ENCODE measurements at places on chromosomes 1 and 21.

DNA sequence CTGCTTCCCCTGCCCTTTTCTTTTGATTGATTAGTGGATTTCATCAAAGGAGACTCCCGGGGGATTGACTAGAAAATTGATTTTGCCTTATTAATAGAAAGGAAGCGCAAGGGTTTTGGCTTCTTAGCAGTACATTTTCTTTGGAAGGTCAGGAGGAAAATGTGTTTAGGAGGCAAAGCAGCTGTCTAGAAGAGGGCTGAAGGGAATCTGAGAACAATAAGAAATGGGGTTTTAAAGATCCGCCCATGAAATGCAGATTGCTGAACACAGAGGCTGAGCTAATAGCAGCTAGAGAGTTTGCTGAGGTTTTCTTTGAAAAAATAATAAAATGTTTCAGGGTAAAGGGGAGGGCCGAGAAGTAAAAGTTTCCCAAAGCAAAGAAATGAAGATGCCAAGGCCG is 4.9 kb downstream of the SERTAD4 start:
- DNase-seq: no peak

DNA sequence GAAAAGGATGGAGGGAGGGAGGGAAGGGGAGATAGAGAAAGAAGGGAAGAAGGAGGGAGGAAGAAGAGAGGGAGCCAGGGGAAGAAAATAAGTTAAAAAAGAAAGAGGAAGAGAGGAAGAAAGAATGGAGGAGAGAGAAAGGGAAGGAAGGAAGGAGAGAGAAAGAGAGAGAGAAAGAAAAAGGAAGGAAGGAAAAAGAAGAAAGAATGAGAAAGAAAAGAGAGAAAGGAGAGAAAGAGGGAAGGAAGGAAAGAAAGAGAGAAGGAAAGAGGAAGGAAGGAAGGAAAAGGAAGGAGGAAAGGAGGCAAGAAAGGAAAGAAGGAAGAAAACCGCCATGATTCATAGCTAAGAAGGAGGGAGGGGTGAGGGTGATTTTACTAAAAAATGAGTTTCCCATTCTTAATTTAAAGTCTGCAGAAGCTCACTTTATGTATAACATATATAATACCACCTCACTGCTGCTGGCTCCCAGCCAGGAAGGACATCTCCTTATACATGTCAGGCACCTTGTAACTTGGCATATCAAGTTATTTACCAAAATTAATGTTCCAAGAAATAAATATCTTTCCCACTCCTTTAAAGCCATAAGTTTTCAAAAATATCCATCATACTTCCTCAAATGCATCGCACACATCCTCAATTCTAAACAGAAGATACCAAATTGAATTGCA is 46.0 kb upstream of the OLIG2 start:
- DNase-seq: no peak

DNA sequence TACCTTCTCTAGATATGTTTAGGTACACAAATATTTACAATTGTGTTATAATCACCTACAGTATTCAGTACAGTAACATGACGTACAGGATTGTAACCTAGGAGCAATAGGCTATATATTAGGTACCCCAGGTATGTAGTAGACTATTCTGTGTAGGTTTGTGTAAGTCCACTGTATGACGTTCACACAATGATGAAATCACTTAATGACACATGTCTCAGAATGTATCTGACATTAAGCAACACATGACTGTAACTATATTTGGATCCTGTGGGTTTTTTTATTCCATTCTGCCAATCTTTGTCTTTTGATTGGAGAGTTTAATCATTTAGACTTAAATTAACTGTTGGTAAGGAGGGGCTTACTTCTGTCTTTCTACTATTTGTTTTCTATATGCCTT is 52.1 kb downstream of the STYXL2 start:
- DNase-seq: peak; percentile 10

- DNase-seq: no peak
Measured at GRCh38 chr21:35002879-35003722, 46.0 kb downstream of the RUNX1 start.

DNA sequence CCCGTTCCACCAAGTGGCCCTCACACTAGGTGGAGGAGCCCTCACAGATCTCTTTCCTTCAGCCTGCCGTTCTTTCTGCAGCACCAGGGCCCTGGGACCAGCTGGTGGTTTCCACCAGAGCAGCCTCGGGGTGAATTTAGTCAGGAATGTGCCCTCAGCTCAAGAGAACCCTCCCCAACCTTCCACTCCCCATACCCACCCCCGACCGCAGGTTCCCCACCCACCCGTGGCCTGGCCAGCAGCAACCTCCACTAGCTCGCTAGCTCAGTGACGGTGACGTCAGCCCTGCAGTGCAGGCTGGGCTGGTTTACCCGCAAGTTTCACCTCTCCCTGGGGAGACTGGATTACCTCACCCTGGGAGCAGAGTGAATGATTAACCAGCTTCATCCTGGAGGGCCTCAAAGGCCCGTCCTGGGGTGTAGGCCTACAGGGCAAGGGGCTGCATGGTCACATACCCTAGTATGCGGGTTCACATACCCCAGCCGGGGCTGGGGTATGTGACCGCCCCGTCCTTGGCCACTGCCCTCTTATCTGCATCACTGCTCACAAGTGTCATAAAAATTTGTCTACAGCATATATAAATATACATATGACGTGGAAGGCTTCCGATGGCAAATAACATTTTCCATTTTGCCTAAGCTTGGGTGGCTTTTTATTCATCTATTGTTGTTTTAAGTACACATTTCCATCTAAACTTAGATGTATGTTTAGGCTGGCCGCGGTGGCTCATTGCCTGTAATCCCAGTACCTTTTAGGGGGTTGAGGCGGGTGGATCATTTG is 24.5 kb downstream of the ELF3 start:
- peak; percentile 8 for DNase-seq

DNA sequence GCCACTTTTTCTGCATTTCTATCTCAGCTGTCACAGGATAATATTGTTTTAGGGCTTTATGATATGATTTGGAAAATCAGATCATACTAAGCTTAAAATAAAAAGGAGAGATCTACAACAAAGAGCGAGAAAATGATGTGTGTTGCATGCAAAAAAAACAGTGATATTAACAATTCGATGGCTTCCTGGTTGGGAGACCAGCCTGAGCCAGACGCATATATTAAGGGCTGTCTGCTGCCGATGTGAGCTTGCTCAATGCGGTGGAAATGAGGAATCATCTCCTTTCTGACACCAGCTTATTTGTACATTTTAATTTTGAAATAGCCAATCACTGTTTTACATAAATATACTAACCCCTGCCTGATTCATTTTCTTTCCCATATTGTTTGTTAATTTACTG is 862.6 kb downstream of the USP25 start:
- DNase-seq: no peak

- no peak for DNase-seq
Measured at GRCh38 chr1:24254783-24255182, 64.4 kb upstream of the GRHL3 start.

DNA sequence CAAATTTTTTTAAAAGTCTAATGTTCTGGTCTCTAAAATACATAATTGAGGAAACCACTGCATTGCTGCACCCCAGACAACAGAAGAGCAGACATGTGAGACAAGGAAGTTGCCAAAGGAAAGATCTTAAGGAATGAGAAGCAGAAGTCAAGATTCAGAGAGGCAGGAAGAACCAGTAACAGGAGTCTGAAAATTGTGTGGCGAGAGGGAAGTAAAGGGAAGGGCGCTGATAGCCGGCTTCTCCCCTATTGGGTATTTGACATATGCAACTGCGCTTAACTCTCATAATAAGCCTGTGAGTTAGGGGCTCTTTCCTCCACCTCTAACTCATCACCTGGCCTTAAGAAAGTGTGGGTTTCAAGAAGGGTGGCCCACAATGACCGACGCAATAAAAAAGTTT is 21.9 kb upstream of the KIF14 start:
- DNase-seq: no peak

- no peak for DNase-seq
Measured at GRCh38 chr21:45113543-45113942, 39.2 kb downstream of the ADARB1 start.

DNA sequence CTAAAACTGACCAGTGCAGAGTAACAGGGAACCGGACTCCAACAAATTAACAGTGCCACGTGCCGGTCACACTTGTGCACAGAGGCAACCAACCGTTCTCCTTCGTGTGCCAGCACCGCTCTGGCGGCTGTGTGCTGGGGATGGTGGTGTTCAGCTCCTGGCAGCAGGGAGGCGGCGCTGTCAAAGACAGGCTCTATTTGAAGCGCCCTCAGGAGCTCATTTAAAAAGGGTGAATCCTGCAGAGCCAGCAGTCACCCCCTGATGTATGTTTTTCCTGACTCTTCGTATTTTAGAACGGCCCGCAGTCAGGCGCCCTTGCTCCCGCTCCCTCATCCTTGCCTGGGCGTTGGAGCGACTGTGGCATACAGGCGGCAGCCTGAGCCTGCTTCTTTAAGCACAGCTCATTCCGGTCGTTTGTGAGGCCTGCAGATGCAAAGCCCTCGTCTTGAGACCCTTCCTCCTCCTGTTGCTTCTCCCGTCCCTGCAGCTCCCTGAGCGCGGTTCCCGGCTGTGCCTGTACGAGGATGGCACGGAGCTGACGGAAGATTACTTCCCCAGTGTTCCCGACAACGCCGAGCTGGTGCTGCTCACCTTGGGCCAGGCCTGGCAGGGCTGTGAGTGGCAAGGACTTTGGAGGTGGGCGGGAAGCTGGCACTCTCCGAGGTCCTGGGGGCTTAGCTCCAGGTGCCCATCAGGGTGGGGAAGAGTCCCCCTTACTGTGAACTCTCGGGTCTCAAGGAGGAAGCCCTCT is 1.1 kb downstream of the DFFB start:
- DNase-seq: peak; percentile 68

GRCh38 chr1:175097361-175097760 is 29.7 kb downstream of the TNN start:
- DNase-seq: no peak

DNA sequence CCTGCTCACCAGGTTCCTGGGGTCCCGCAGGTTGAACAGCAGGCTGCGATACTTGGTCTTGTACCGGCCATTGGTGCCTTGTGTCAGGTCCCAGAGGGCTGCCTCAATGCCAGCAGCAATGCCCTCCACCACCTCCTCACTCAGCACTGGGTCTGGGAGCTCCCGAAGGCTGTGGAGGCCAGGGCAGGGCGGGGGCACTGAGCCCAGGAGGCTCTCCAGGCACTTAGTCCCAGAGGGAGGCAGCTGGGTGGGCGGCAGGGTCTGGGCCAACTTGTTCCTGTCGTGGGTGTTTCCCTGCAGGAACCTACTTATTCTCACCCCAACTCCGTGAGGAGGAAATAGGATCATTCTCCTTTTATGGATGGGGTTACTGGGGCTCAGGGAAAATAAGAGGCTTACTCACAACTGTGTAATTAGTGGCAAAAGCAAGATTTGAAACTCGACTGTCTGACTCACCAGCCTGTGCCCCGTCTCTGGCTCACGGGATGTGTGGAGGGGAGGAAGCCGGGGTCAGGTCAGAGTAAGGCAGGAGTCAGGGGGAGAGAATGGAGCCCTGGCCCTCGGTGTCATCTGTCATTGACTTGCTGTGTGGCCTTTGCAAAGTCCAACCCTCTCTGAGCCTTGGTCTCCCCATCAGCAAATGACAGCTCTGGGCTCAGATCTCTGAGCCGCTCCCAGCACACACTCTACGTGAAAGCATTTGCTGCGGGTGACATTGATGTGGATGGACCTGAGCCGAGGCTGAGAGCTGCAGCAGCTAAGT is 17.2 kb downstream of the SPOCD1 start:
- DNase-seq: peak; percentile 99

GRCh38 chr1:218475275-218475674 is 130.1 kb downstream of the TGFB2 start:
- no peak for DNase-seq

- peak; percentile 54 for DNase-seq
Measured at GRCh38 chr1:98991127-98992012, 13.3 kb downstream of the PLPPR5 start.

DNA sequence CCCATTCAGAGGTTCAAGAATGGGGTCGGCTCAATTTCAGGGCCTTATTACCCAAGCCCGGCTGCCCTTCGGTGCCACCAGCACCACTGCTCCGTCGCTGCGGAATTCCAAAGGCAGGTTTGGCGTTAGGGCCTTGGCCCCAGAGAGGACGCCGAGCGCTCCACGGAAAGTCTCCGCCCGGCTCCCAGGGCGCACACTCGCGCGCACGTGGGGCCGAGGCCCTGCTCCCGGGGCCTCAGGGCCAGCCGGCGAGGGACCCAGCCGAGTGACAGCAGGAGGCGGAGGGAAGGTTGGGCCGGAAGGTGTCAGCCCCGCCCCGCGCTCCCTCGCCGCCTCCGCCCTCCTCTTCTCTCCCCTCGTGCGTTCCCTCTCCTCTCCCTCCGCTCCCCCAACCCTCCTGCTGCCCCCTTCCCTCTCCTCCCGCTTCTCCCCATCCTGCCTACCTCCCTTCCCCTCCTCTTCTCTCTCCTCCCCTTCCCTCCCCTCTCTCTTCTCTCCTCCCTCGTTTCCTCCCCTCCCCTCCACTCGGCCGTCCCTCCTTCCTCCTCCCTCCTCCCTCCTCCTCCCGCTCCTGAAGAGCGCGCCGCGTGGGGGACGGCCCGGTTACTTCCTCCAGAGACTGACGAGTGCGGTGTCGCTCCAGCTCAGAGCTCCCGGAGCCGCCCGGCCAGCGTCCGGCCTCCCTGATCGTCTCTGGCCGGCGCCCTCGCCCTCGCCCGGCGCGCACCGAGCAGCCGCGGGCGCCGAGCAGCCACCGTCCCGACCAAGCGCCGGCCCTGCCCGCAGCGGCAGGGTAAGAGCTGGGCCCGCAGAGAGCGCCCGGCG is at the start of gene ETS2:
TSS of gene ETS2 (plus strand) at position 602 of the 825 bp plus-strand sequence. CDS start 4,106 bp downstream, outside the sequence.
- DNase-seq: peak; percentile 83

DNA sequence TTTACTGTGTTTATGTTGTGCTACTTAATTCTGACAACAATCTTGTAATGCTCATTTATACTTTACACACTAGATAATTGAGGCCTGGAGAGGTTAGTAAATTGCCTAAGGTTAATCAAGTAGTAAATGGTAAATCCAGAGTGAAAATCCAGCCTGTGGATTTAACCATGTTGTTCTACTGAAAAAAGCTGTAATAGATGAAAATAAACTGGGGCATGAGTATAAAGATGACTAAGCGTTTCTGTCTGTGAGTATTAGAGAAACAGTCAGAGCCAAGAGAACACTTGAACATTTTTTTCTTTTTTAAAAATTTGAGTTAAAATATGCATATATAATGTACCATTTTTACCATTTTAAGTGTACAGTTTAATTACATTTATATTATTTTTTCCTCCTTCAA is 47.9 kb upstream of the LEPR start:
- DNase-seq: no peak

DNA sequence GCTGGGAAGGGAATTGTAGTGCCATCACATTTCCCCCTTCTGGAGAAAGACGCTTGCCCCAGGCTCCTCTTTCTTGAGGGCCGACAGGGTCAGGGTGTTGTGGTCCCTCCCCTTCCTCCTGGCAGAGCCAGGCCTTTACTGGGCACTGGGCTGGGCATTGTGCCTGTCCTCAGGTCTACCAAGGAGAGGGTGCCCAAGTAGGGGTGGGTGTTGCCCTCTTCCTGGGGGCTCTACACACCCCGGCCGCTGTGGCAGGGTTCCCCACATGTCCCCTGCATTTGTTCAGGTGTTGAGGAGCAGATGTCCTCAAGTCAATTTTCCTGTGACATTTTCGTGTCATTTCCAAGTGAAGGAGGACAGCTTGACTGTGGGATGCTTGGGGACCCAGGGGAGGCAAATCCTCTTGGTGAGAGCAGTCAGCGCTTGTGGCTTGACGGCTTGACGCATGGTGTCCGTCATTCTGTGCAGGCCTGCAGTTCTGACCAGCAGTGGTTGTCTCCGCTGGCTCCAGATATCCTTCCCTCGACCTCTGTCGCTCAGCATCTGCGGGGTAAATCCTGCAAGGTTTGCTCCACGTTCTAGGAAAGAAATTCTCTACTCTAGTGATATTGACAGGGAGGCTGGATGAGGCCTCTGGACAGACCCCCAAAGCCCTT is 181.9 kb upstream of the VAMP3 start:
- no peak for DNase-seq

Data from RKO (cell line).